ENCODE measurements at places on chromosomes 3 and 15.

- DNase-seq = no peak
These were observed 8.3 kb upstream of the ANKUB1 start for GRCh38 chr3:149800693-149801092.

DNA sequence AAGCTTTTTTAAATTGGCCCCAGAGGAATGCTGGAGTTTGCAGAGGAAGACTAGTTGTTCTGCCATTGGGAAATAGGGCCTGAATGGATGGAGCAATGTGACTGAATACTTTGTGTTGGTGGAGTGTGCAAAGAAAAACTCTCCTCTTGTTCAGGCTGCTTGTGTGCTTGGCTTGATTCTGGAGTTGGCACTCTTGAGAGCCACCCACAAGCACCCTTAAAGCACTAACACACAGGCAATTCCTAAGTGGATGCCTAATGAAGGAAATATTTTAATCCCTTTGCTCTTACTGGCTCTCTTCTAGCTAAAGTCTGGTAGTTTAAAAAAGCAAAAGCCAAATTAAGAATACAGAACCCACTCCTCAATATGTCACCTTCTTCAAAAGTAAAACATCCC is 304.4 kb upstream of the C2CD4B start:
- no peak for DNase-seq

GRCh38 chr3:183252973-183253527 is at the start of gene B3GNT5:
Gene B3GNT5, plus strand, starts transcription at chr3:183253253. Its CDS starts 16,546 bp downstream, at chr3:183269799.
- DNase-seq = peak; percentile 5

DNA sequence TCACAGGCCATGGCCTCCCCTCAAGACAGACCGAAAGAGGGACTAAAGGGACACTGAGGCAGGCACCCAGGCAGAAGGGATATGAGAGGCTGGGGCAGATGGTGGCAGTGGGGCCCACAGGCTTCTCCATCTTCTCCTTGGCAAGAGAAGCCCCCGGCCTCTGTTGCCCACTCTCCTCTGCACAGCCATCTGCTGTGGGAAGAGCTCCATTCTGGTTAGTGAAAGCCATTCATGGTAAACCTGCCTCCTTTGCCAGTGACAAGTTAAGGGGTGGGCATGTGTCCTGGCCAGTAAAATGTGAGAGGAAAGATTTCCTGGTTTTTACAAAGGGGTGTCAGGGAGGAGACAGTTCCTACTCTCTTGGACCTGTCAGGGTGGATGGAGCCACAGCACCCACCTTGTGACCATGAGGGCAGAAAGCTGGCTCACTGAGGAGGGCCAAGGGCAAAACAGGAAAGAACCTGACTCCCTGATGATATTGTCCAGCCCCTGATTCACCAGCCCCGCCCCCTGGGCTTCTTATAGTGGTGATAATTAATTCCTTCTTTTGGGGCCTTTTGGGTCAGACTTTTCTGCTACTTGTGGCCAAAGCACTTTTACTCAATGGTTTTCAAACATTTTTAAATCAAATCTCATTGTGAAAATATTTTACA is 130.4 kb upstream of the SMAD3 start:
- no peak for DNase-seq

GRCh38 chr3:141336672-141337522 is 31.4 kb upstream of the ZBTB38 start:
- DNase-seq = no peak

GRCh38 chr3:172287937-172288477 is 160.2 kb downstream of the GHSR start:
- no peak for DNase-seq

GRCh38 chr15:68054628-68055223 is 611 bp downstream of the PIAS1 start:
- peak; percentile 75 for DNase-seq

DNA sequence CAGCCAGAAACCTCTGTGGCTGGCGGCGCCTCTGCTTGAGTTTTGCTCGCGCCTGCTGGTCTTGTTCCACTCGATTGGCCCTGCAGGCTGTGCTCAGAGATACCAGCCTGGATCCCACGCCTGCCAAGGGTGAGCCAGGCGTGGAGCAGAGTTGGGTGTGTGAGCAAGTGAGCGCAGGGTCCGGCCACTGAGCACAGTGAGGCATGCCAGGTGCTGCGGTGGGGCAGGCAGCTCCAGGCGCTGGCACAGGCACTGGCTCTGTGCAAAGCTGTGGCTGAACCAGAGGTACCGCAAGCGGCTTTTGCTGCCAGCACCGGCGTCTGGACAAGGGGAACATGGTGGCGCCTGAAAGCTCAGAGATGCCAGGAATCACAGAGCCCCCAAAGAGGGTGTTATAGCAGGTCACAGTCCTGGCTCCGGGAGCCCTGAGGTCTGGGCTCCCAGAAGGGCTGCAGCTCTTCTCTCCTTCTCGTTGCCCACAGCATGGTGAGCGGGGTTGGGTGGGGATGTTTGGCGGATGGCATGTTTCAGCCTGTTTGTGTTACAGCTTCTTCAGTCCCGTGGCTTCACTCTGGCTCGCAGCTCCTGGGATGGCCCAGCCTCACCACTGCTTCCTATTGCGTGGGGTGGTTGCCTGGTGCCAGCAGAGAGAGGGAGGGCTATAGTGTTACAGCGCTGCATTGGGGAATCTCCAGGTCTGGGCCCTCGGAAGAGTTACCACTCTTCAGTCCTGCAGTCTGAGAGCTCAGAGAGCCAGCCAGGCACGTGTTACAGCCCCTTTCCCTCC is 73.9 kb downstream of the NR1D2 start:
- no peak for DNase-seq

DNA sequence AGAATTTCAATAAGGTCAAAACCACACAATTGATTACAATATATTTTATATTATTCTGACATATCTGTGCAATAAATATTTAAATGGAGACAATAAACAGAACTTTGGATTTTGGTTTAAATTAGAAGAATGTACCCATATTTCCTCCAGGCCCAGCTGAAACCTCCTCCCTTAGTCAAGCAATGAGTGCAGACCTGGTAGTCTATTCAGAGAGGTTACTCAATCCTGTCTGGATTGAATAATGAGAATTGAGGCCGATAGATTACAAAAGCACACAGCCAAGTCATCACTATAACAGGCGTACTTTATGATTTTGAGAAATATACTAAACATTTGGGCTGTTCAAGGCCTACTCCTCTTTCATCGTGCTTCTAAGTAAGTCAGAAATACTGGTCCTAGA is 114.5 kb upstream of the STRIT1 start:
- DNase-seq = no peak

GRCh38 chr3:103195216-103195615 is 760.4 kb downstream of the ZPLD1 start:
- DNase-seq = no peak

DNA sequence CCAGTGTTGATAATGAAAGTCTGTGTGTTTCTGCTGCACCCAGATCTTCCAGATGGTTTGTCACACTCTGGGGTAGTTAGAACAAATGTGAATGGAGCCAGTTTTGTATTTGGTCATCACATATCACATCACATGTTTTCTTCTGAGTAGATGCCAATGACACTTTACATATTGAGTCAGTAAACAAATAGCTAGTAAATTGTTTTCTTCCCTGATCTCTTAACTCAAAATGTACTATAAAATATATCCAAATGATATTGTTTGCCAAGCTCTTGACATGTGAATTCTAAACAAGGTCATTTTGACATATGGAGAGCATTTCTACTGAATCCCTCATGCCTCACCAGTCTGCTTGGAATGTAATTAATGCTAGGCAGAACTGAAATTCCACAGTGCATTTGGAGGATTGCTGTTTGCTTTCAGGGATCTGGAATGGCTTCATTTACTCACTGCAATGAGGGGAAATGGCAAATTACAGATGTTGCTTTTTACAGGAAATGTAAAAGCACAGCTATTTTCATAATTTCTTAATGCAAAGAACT is 45.0 kb downstream of the PDHB start:
- no peak for DNase-seq

GRCh38 chr15:27743638-27744037 is 355.5 kb downstream of the OCA2 start:
- no peak for DNase-seq

DNA sequence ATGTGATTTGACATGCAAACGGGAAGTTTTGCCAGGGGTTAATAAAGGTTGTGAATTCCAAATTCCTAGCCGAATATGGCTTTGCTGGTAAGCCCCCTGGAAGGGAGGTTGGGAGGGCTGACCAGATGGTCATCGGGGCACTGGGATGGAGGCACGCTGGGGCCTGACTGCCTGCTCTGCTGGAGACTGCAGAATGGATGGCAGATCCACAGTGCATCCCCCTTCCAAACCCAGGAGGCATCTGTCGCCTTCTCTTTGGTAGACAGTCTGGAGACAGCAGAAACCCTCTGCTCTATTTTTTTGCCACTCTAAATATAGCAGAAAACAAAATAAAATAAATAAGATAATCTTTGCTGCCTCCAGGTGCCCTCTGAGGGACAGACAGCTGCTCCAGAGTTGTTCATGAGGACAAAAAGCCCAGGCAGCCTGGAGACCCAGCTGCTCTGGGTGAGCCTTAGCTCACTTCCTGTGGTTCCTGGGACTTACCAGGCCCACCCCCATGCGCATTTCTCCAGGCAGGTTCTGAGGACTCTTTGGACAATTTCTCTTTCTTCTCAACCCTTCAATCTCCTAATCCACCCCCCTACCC is 6.1 kb upstream of the SPTBN5 start:
- no peak for DNase-seq

- DNase-seq = no peak
These were observed 20.7 kb downstream of the CHL1 start for GRCh38 chr3:217099-217813.

DNA sequence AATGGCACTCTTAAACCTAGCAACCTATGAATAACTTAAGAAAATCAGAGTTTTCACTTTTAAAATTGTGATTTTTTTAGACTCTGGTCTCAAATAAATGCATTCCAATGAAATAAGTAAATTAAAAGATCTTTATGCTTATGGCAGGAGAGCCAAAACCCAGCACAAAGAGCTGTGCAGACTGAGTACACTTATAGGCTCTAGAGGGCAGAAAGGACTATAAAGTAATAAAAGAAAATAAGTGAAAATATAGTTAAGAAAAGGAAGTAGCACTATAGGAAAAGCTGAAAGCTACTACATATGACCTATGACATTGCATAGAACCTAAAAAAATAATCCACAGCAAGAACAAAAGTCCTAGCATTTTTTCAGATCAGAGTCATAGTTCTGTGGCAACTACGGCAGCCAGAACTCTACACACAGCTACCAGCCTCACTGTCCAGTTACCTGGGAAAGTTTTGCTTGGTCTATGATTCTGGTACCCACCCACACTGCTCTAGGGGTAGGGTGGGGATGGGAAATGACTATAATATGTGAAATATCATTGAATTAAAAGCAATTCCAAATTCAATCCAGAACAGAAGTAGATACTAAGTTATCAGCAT is 30.5 kb downstream of the CLASP2 start:
- no peak for DNase-seq

DNA sequence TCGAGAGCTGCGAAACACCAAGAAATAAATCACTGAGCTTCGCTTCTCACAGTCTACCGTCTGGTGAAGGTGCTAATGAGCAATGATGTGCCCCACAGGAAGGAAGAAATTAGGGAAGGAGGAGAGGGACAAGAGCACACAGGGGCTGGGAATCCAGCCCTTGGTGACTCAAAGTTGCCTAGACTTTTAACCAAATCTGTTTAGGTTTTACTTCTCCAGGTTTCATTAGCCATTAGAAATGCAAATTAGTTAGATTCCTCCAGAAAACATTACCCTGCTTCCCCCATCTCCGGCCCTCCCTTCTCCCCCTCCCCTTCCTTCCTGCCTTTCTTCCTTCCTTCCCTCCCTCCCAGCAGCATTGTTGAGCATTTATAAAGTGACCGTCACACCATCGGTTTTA is 59.3 kb upstream of the UBE2E1 start:
- DNase-seq = no peak

DNA sequence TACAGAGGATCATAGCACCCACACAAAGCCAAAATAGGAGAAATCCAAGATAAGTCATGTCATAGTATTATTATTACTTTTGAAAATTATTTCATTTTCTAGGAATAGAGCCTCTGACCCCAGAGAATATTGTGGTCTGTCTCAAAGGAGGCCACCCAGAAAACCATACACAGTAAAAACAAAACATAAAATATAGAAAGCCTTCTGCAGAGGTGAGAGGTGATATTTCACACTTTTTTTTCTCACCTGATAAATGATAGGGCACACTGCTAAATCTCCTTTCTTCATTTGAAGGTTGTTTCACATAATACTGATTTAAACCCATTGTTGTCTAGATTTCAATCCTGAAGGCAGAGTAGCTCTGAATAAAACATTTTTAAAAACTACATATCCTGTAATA is 7.0 kb upstream of the CMC1 start:
- DNase-seq = no peak

- DNase-seq = no peak
These were observed 1038.6 kb downstream of the TUSC7 start for GRCh38 chr3:117748131-117748530.

GRCh38 chr3:106423321-106424225 is 554.8 kb upstream of the CBLB start:
- no peak for DNase-seq

GRCh38 chr3:111720681-111721380 is 125.7 kb upstream of the ZBED2 start:
- no peak for DNase-seq

DNA sequence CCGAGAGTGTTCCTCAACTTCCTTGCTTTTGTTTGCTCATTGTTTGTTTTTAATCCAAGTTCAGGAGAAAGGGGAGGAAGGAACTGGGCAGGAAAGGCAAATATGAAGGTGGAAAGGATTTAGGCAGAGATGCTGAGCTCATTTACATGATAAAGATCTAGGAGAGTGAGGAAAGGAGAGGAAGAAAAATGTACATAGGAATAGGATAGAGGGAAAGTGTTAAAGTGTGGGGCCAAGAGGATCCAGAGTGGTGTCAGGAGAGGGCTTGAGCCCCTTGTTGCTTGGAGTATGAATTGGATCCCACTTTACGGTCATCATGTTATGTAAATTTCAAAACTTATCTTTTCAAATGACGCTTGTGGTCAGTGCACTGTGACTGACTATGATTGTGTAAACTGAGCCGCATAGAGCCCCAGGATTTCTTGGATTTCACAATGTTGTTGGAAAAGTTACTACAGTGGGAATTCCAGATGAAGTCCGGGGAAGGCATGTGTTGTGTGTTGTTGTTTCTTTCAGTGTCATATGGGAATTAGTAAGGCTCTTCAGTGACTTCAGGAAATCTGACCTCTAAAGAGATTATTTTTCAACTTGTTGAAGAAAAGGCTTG is 15.0 kb upstream of the PLD1 start:
- DNase-seq = no peak

GRCh38 chr3:194111336-194111735 is 24.6 kb upstream of the HES1 start:
- DNase-seq = no peak

DNA sequence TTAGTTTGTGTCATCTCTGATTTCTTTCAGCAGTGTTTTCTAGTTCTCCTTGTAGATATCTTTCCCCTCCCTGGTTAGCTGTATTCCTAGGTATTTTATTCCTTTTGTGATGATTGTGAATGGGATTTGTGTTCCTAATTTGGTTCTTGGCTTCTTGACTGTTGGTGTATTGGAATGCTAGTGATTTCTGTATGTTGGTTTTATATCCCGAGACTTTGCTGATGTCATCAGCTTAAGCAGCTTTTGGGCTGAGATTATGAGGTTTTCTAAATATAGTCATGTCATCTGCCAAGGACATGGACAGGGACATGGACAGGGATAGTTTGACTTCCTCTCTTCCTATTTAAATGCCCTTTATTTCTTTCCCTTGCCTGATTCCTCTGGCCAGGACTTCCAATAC is 35.8 kb downstream of the MYO9A start:
- DNase-seq = no peak

All from HuH-7.5 (cell line).